ENCODE measurements at places on chromosomes 3 and 15.

DNA sequence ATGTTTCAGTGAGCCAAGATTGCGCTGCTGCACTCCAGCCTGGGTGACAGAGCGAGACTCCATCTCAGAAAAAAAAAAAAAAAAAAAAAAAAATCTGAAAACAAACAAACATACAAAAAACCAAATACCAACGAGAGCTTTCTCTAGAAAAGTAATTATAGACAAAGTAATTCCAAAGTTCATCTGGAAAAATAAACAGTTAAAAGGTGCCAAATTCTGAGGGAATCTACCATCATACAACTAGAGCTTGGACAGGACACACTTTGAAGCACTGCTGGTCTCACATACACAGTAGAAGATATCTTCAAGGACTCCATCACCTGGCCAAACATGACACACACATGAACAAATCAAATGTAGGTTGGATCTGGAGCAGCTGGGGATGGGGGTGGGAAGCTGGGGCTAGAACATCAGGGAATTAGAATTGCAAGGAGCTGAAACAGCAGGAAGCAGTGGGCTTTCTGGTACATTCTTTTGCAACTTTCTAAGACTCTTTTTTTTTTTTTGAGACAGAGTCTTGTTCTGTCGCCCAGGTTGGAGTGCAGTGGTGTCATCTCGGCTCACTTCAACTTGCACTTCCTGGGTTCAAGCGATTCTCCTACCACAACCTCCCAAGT is 41.1 kb upstream of the CTSH start:
- H3K4me1 ChIP-seq, result peaks cover 5% of the 10 kb centered on the region
- DNase-seq, result no peak
- peaks cover 12% of the 10 kb centered on the region for H3K27me3 ChIP-seq
- H3K27ac ChIP-seq, result no peak overlapping the region

DNA sequence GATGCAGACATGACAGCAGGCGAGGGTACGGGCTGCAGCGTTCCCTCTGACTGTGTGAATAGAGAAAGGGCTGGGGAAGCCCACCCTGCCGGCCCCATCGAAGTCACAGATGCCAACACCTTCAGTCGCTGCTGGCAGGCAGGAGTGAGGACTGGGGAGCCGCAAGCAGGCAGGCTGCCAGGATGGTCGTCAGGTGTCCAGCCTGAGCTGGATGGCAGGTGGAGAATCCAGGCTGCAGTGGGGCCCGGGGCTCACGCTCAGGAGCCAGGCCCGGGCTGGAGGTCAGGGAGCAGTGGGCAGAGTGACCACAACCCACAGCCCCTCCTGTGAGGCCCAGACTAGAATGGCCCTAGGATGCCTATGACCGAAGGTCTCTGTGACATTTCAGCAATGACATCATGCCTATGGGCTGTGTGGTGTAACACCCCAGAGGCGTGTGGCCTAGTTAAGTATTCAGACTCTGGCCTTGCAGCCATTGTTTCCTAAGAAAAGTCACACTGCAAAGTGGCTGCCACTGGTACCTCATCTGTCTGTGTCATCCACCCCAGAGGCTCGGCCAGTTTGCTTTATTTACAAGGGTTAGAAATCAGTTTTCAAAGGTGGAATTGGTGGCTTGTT is 15.7 kb downstream of the PRR23E start:
- H3K27ac ChIP-seq, result no peak overlapping the region
- no peaks in the 10 kb centered on the region for H3K36me3 ChIP-seq
- H3K4me1 ChIP-seq, result no peaks in the 10 kb centered on the region
- DNase-seq, result no peak

DNA sequence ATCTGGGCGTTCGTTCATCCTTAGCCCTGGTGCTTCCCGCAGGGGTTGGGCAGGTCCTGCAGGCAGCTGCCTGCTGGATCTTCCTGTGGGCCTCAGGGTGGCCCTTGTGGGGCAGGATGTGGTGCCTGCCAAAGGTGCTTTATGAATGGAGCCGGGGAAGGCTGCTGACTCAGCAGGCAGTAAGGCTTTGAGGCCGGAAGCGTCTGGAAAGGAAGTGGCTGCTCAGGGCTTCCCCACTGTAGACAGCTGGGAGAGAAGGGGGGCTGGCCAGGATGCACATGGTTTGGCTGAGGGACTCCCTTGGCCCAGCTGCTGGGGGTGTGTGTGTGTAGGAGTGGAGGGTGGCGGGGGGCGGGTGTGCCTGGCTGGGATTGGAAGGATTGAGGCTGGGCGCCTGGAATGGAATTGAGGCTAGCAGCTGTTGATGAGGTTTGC is 12.9 kb downstream of the CD276 start:
- no peaks in the 10 kb centered on the region for H3K36me3 ChIP-seq
- H3K27me3 ChIP-seq, result peaks cover 63% of the 10 kb centered on the region
- H3K4me1 ChIP-seq, result peaks cover 35% of the 10 kb centered on the region
- peak overlapping the region; percentile 77 for H3K27ac ChIP-seq
- DNase-seq, result peak; percentile 53

DNA sequence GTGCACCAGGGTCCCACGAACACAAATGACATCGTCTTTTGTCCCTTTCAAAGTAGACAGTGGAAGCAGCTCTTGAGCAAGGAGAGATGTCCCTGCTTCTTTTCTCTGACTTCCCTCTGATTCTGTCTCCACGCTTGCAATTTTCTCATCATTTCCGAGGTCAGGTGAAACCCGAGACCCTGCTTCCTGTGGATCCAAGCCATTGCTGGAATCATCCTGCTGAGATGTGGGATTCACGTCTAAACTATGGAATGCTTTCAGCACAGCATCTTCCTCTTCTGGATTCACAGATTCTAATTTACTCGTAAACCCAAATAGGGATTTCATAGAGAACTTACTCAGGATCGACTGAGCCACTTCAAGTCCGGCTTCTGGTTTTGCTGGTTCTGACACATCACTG is 127.1 kb downstream of the FMN1 start:
- H3K4me3 ChIP-seq, result peak overlapping the region; percentile 80
- peak overlapping the region; percentile 82 for H3K27ac ChIP-seq
- peaks cover 19% of the 10 kb centered on the region for H3K4me1 ChIP-seq
- peaks cover 13% of the 10 kb centered on the region for H3K36me3 ChIP-seq
- DNase-seq, result no peak

GRCh38 chr3:149941946-149942345 is 28.7 kb downstream of the PFN2 start:
- H3K36me3 ChIP-seq, result peaks cover 11% of the 10 kb centered on the region
- no peak for DNase-seq
- H3K27ac ChIP-seq, result no peak overlapping the region
- no peak overlapping the region for H3K4me3 ChIP-seq
- H3K27me3 ChIP-seq, result no peaks in the 10 kb centered on the region

- H3K27me3 ChIP-seq, result peaks cover 26% of the 10 kb centered on the region
- H3K4me3 ChIP-seq, result no peak overlapping the region
- H3K27ac ChIP-seq, result no peak overlapping the region
- H3K4me1 ChIP-seq, result no peaks in the 10 kb centered on the region
- no peak for DNase-seq
Observed at GRCh38 chr3:30082652-30083051, 523.7 kb upstream of the TGFBR2 start.

DNA sequence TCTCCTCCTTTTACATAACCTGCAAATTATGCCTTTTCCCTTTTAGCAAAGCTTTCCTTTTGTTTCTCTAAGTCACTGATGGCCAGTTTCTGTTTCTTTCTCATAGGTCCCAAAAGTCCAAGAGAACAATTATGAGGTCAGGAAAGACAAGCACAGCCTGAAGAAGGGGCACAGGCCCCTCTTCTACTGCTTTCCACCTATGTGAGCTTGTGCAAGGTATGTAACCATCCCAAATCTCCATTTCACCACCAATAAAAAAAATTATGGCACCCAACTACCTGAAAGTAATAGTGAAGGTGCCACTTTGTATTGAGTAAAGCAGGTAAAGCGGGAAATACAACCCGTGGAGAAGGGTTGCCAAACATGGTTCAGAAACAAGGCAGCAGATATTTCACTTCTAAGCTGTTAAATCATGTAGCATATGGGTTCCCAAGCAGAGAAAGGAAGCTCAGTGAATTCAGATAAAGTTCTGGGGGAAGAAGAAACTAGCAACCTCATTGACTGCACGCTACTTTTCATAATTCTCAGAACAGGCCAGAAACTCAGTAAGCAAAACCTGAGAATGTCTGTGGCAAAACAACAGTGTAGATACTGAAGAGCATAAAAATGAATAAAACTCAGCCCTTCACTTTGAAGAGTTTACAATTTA is 4.2 kb downstream of the PLOD2 start:
- no peak for DNase-seq
- peaks cover 6% of the 10 kb centered on the region for H3K4me1 ChIP-seq
- H3K36me3 ChIP-seq, result no peaks in the 10 kb centered on the region
- H3K27ac ChIP-seq, result no peak overlapping the region

DNA sequence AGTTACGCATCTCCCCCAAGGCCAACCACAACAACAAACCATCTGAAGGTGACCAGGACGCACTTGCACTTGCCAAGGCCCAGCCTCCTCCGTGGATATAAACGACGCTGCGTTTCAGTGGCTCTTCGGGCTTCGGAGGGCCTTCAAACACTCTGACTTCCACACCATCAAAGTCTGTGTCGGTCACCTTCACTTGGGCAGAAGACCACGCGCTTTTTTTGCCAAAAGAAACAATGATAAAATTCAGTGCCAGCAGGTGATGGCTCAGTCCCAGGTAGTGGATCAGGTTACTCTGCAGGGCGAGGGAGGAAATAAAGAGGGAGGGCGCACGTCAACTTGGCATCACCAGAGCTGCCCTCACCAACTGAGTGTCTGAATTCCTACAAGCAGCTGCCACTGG is 63.0 kb downstream of the NCEH1 start:
- no peaks in the 10 kb centered on the region for H3K27me3 ChIP-seq
- no peaks in the 10 kb centered on the region for H3K4me1 ChIP-seq
- no peak overlapping the region for H3K4me3 ChIP-seq
- H3K36me3 ChIP-seq, result no peaks in the 10 kb centered on the region

GRCh38 chr3:97765336-97765735 is 778 bp downstream of the ARL6 start:
- H3K4me3 ChIP-seq, result peak overlapping the region; percentile 95
- peaks cover 18% of the 10 kb centered on the region for H3K4me1 ChIP-seq
- no peaks in the 10 kb centered on the region for H3K27me3 ChIP-seq
- H3K36me3 ChIP-seq, result peaks cover 8% of the 10 kb centered on the region
- DNase-seq, result no peak

- DNase-seq, result peak; percentile 21
- no peaks in the 10 kb centered on the region for H3K27me3 ChIP-seq
Observed at GRCh38 chr3:42557854-42558253, 23.9 kb downstream of the SEC22C start.

DNA sequence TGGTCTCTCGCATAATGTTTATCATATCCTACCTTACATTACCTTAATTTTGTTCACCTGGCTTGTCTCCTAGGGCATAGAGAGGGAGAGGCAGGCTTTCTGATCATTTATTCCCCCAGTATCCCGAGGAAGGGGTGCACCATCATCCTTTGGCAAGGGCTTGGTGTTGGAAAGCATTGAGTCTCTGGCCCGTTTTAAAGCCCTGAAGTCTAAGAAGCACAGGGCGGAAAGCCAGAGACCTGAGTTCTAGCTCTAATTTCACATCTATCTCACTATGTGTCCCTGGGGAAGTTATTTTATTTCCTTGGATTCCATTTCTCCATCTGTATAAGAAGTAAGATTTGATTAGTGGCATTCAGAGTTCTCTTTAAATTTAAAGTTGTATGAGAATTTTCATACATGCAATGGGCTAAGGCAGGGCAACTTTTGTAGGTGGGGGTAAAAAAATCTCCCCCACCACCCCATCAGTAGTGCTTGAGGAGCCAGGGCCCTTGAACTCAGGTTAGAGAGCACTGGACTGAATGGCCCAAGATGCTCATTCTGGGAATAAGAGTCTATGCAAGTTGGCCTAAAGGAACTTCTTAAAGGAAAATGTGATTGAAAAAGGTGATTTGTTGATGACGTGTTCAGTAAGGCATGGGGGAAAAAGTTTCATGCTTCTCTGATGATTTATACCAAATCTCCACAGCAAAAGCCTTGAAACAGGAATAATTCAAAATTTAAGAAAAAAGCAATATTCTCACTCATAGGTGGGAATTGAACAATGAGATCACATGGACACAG is 10.1 kb downstream of the TMC3 start:
- no peak for DNase-seq
- peaks cover 4% of the 10 kb centered on the region for H3K36me3 ChIP-seq
- H3K27ac ChIP-seq, result no peak overlapping the region
- H3K4me3 ChIP-seq, result no peak overlapping the region
- H3K4me1 ChIP-seq, result no peaks in the 10 kb centered on the region

GRCh38 chr3:8627201-8627940 is 17.2 kb downstream of the SSUH2 start:
- H3K4me3 ChIP-seq, result no peak overlapping the region
- H3K4me1 ChIP-seq, result peaks cover 8% of the 10 kb centered on the region
- no peak overlapping the region for H3K27ac ChIP-seq
- H3K27me3 ChIP-seq, result peaks cover 23% of the 10 kb centered on the region
- DNase-seq, result no peak

GRCh38 chr3:107740992-107741896 is 218.5 kb downstream of the BBX start:
- no peak overlapping the region for H3K4me3 ChIP-seq
- no peak overlapping the region for H3K27ac ChIP-seq
- H3K4me1 ChIP-seq, result peaks cover 21% of the 10 kb centered on the region
- no peak for DNase-seq

- H3K4me1 ChIP-seq, result peaks cover 12% of the 10 kb centered on the region
- H3K4me3 ChIP-seq, result no peak overlapping the region
- no peak overlapping the region for H3K27ac ChIP-seq
- H3K36me3 ChIP-seq, result no peaks in the 10 kb centered on the region
- peak; percentile 14 for DNase-seq
Observed at GRCh38 chr15:94324117-94324826, 92.9 kb downstream of the MCTP2 start.

DNA sequence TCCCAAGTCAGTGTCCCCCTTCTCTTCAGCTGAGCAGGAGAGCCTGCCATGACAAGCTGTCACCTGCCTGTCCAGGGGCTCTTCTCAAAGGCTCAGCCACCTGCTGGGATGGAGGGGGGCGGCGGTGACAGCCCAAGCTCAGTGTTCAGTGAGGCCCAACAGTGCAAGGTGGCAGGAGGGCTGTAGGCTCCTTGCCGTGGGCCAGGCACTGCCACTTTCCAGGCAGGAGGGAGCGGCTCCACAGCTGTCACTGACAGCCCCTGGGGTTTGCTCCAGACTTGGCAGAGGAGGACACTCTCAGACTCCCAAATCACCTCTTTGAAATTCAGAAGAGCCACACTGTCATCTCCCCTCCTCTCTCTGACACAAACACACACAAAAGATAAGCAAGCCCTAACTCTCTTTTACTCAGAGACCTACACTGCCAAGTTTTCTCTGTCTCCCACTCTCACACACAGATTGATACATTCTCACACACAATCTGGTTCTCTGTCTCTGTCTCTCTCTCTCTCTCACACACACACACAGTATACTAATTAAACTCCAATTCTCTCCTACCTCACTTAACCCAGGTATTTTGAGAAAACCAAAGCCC is 443.3 kb downstream of the EPHB1 start:
- no peak overlapping the region for H3K4me3 ChIP-seq
- no peak for DNase-seq
- H3K36me3 ChIP-seq, result no peaks in the 10 kb centered on the region

Data from T-helper 17 cell (primary cell).